ENCODE measurements at places on chromosomes 16 and 17. TPM values are rescaled to one million over a fixed set of nuclear protein-coding genes. Genes with fewer than 3 reads are reported as not detected.

Gene CD7
- total RNA-seq, result 0.20 TPM

Gene VPS35L
- total RNA-seq, result 30.1 TPM

Gene ADAM11
- 1.9 TPM for total RNA-seq

Gene ASPA
- not detected for total RNA-seq

Gene NGFR
- 0.96 TPM for total RNA-seq

Gene CASKIN2
- total RNA-seq, result 9.9 TPM

Gene KRTAP17-1
- total RNA-seq, result not detected

Gene WNT9B
- not detected for total RNA-seq

Gene ITGAL
- total RNA-seq, result 0.08 TPM

Gene EPN3
- total RNA-seq, result 0.16 TPM

Gene ANKRD40CL
- total RNA-seq, result not detected

Gene GJD3
- total RNA-seq, result 1.2 TPM

Gene TBC1D16
- 10.2 TPM for total RNA-seq

Gene SMTNL2
- total RNA-seq, result 0.42 TPM

Gene OR2C1
- total RNA-seq, result not detected

Gene PGAP6
- total RNA-seq, result 33.9 TPM

Gene LRRC75A
- total RNA-seq, result 1.0 TPM

Gene DLX3
- total RNA-seq, result 0.19 TPM

Gene ST6GALNAC1
- not detected for total RNA-seq

Gene SEPTIN12
- total RNA-seq, result not detected

Gene CA7
- total RNA-seq, result not detected

Gene CBX8
- total RNA-seq, result 23.8 TPM

Gene NAGS
- total RNA-seq, result 1.1 TPM

Gene GAA
- 55.7 TPM for total RNA-seq

Gene CHMP6
- 32.0 TPM for total RNA-seq

Gene CDH1
- 4.9 TPM for total RNA-seq

Gene EVPL
- total RNA-seq, result 17.5 TPM

Gene ASPHD1
- 30.7 TPM for total RNA-seq

Gene ALOXE3
- 6.0 TPM for total RNA-seq

Gene REXO5
- 3.5 TPM for total RNA-seq

Gene ROGDI
- 13.9 TPM for total RNA-seq

Gene LGALS9
- total RNA-seq, result 1.1 TPM

Gene TNFAIP1
- 44.4 TPM for total RNA-seq

Gene GCGR
- 0.43 TPM for total RNA-seq

Gene KRTAP4-4
- total RNA-seq, result not detected

Gene CDR2
- 43.1 TPM for total RNA-seq

Gene C17orf67
- 2.4 TPM for total RNA-seq
